Stimulated activated CD4-positive, alpha-beta T cell treated with anti-CD3 and anti-CD28 coated beads, TNF-alpha, amount 100 ng/mL, for 24 hours (primary cell): ENCODE measurements at places on chromosomes 7 and 10.
A peak's percentile ranks its signal among the peaks of the same experiment; 100 is the strongest.

DNA sequence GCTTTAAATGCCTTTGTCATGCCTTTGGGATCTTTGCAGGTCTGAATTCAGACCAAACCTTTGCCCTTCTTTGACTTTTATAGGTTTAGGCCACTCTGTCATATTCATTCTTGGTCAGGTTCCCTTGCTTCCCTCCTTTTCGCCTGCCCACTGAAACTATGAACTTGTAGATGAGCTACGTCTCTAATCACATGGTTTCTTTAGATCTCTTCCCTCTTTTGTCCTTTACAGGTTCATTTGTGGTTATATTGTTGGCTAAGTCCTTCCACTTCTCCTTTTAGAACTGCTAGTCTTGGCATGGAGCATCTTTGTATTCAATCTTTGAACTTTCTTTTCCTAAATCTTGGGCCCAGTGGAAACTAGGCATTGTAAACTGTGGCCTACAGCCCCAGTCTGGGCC is 104.0 kb upstream of the ZEB1 start:
- DNase-seq, result no peak

GRCh38 chr7:2691011-2691707 is 3.2 kb downstream of the AMZ1 start:
- DNase-seq, result no peak

GRCh38 chr7:94409200-94409948 is 14.7 kb downstream of the COL1A2 start:
- DNase-seq, result no peak

- DNase-seq, result no peak
These were observed 121.3 kb downstream of the PPP1R3A start for GRCh38 chr7:113797420-113798010.

- no peak for DNase-seq
These were observed 35.2 kb upstream of the FZD1 start for GRCh38 chr7:91228927-91229558.

- DNase-seq, result no peak
These were observed 73.6 kb downstream of the MAD1L1 start for GRCh38 chr7:2159176-2159520.

DNA sequence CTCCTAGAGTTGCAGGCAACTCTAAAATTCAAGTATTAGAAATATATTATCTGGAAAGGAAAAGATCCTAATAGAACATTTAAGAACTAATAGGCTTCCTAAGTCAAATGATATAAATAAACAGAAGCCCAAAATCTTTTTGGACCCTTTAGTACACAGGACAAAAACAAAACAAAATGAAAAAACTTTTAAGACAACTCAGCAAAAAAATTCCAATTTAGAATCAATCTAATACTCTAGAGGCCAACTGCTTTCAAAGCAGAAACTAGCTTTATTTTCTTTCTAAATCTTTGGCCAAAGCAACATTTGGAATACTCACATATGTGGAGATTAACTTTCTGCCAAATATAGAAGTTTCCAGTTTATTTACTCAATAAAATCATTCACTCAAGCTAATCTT is 65.2 kb downstream of the CALCR start:
- no peak for DNase-seq

DNA sequence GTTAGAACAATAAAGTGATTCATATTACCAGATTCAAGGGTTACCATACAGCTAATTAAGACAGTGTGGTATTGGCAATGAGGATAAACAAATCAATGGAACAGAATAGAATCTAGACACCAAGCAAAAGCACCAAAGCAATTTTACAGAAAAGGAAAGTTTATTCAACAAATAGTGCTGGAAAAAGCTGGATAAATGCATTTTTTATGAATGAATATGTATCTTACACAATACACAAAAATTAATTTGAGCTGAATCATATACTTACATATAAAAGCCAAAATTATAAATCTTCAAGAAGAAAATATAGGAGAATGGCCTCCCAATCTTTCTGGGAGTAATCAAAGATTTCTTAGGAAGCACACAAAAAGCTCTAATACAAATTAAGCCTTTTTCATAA is 220.4 kb upstream of the PTN start:
- DNase-seq, result no peak

DNA sequence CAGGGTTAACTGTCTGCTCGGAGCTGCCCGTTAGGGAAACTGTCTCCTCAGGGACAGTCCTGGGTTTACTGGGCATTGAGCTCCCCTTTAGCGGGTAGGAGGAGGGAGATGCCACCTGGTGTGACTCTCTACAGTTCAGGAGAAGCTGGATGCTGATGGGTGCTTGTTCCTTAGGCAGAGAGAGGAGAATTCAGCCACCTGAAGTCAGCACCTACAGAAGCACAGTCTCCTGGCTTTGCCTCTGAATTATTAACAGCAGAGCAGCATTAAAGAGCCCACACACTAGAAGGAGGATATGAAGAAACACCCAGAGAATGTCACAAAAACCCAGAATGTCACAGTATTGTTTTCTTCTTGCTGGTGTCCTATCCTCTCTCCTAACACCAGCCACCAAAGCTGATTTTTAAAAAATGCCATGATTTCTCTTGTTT is 696 bp downstream of the GIMAP4 start:
- DNase-seq, result no peak

- no peak for DNase-seq
These were observed 167.2 kb downstream of the WNT2 start for GRCh38 chr7:117155694-117156093.

DNA sequence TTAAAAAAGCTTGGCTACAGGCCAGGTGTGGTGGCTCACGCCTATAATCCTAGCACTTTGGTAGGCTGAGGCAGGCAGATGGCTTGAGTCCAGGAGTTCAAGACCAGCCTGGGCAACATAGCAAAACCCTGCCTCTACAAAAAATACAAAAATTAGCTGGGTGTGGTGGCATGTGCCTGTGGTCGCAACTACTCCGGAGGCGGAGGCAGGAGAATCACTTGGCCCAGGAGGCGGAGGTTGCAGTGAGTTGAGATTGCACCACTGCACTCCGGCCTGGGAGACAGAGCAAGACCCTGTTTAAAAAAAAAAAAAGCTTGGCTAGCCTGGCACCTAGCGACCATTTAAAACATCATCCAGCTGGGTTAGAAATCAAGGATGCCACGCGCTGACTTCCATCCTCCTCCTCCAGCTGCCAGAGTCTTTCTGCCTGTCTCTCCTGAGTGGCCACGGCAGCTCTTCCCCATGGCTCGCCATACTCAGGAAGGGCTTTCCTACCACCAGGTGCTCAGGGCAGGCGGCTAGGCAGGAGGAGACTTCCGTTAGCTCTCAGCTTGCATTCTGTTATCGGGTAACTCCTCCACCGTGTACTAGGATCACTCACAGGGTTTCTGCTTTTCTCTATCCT is 45.0 kb downstream of the DENND2A start:
- DNase-seq, result no peak

DNA sequence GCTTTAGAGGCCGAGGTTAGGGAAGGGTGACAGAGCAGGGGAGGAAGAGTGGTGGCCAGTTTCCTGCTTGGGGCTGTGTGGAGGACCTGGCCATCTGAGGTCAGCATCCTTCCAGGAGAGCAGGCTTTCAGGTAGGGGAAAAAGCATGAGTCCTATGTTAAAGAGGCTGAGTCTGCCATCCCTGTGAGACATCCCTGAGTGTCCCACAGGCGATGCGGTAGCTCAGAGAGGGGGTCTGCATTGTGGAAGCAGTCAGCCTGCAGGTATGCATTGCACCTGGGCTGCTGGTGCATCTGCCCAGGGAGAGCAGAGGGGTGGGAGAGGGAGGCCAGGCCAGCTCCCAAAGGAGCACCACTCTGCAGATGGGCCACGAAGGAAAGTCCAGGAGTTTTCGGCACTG is 282.1 kb upstream of the ZNF32 start:
- no peak for DNase-seq

DNA sequence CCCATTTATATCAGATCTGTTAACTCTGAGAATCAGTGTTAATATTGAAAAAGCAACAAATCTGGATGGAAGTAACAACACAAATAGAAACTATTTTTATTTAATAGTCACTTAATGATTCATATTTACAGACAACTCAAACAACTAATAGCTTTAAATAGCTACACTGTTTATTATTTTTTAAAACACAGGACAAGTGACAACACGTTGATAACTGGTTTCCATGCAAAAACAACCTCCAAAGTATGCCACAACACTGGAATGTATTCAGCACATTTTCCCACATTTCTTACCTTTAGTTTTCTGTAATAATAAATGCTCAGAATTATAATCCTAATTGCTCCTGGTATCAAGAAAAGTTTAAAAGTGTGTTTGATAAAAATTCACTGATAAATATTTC is 4.0 kb downstream of the SNX13 start:
- no peak for DNase-seq

GRCh38 chr7:112103246-112103645 is 103.0 kb downstream of the DOCK4 start:
- DNase-seq, result no peak

DNA sequence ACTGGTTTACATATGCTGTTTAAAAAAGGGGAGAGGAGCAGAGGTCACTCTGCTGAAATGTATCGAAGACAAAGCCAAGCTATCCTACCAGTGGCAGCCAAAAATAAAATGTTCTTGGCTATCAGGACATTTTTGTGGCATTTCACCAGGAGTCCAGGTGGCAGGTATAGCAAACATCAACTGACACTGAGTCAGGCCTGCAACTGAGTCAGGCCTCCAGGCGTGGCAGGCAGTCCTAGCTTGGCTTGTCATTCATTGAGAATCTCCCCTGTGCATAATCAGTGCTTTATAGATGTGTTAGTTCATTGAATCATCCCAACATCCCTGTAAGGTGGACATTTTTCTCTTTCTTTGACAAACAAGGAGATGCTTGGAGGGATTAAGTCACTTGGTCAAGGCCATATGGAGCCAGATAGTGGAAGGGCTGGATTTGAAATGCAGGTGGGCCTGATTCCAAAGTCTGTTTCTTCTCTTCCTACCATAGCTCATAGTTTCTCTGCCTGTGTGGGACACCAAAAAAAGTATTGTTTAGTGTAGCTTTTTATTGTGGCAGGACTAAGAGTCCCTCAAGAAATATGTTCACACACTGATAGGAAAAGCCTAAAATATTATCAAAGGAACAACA is 4.3 kb downstream of the DYNC1I1 start:
- DNase-seq, result no peak

- no peak for DNase-seq
These were observed 56.2 kb downstream of the MRC1 start for GRCh38 chr10:17865351-17865750.

DNA sequence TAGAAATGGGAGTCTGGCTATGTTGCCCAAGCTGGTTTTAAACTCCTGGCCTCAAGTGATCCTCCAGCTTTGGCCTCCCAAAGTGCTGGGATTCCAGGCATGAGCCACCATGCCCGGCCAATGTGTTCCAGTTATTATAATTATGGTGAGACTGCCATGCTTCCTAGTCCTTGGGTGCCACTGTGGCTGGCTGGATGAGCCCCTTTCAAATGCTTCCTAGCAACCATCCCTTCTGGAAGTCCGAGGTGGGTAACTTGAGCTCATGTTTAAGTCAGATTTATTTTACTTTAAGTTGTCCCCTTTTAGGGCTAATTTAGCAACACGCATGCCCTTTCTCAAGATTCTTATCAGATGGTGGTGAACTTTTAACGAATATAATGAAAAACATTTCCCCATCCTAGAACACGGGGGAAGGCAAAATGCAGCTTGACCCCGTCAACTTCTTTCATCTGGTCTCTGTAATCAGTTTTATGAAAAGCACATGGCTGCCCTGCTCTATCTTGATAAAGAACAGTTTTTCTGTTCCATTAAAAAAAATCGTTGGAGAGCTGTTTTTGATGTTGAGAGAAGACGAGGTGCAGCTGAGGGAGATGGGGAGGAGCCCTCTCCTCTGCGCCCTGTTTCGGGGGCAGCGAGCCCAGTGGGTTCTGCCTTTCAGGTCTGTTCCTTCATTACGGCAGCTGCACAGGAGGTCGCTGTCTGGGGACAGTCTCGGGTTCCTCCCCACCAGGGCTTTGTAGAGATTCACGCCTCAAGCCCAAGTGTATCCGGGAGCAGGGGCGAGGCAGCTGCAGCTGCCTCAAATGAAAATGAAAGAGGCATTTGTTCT is 61.0 kb upstream of the MKI67 start:
- no peak for DNase-seq

DNA sequence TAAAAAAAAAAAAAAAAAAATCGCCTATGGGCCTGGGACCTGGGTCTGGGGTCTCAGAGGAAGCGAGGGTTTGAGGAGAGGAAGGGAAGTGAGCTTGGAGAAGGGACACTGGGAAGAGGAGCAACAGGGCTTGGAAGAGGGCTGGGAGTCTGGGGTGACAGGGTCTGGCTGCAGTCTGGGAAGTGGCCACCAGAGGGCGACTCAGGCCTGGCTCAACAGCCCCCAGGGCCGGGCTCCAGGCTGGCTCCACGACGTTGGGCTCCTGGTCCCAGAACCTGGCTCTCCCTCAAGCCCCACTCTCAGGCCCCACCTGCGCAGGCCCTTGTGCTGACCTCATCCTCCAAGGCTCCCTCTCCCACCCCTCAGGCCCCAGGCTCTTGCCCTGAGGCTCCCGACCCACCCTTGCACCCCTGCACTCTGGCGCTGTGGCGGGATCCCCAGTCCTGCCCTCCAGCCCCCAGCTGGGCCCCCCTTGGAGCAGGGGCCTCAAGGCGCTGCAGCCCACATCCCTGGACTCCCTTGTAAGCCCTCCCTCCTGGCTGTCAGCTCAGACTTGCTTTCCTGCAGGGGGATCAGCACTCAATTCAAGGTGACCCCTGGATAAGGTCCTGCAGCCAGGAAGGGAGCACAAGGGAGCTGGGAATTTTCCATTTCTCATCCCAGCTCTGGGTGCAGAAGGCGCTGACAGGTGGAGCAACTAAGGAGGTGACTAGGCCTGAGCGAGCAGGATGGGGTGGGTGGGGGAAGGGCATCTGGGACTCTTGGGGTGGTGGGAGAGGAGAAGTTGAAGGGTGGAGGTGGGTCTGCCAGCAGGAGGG is 5.4 kb upstream of the SPACDR start:
- peak; percentile 76 for DNase-seq

GRCh38 chr7:111108496-111108895 is 17.6 kb downstream of the LRRN3 start:
- no peak for DNase-seq

- no peak for DNase-seq
These were observed 17.0 kb upstream of the TTYH3 start for GRCh38 chr7:2614631-2615330.

GRCh38 chr10:25522946-25523608 is 348.3 kb downstream of the GPR158 start:
- no peak for DNase-seq

DNA sequence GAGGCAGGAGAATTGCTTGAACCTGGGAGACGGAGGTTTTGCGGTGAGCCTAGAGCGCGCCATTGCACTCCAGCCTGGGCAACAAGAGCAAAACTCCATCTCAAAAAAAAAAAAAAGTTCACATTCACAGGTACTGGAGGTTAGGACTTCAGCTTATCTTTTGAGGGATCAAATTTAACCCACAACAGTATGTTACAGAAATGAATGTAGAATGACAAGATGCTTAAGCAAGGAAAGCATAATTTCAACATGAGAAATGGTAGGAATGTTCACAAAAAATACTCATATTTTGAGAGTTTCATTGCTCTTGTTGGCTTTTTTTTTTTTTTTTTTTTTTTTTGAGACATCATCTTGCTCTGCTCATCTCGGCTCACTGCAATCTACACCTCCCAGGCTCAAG is 1.9 kb upstream of the HERC4 start:
- no peak for DNase-seq
